Fibroblast of skin of right biceps (primary cell): ENCODE measurements at places on chromosomes 1 and 21.

- DNase-seq = peak; percentile 89
These were observed at the start of gene RGS2 for GRCh38 chr1:192808518-192809306. TSS of gene RGS2 (plus strand) at chr1:192809039. CDS start at chr1:192809072, 33 bp downstream.

DNA sequence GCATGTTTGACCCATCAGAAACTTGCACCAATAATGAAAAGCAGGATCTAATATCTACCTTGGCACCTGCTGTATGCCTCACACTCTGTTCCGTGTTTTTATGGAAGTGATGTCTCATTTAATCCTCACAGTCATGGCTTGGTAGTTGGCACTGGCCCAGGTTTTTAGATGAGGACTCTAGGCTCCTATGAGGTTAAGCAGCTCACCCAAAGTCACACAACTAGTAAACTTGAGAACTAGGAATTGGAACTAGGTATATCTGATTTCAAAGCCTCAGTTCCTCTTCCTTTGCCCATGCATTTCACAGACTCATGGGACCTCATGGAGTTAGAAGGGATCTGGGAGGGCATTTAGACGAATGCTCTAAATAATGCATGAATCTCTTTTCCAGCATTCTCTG lies 21.3 kb upstream of the TARBP1 start:
- peak; percentile 55 for DNase-seq

GRCh38 chr1:50977575-50978143 lies 7.6 kb downstream of the CDKN2C start:
- DNase-seq = peak; percentile 46

- no peak for DNase-seq
These were observed 776 bp downstream of the HLCS start for GRCh38 chr21:36965720-36966065.

GRCh38 chr1:34162852-34163766 lies 1.9 kb downstream of the CSMD2 start:
- peak; percentile 99 for DNase-seq

DNA sequence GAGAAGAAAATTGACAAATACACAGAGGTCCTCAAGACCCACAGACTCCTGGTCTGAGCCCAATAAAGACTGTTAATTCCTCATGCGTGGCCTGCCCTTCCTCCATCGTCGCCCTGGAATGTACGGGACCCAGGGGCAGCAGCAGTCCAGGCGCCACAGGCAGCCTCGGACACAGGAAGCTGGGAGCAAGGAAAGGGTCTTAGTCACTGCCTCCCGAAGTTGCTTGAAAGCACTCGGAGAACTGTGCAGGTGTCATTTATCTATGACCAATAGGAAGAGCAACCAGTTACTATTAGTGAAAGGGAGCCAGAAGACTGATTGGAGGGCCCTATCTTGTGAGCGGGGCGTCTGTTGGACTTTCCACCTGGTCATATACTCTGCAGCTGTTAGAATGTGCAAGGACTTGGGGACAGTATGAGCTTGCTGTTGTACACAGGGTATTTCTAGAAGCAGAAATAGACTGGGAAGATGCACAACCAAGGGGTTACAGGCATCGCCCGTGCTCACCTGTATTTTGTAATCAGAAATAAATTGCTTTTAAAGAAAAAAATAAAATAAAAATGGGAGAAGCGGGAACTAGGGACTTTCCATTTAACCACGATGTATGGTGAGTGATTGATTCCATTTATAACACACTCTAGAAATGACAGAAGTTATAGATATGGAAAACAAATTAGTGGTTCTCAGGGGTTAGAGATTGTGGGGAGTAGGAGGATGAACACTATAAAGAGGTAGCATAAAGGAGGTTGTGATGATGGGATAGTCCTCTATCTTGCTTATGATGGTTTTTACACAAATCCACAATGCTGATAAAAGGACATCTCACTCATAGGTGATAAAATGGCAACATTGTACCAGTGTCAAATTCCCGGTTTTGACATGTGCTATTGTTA lies 244.7 kb downstream of the MRPL39 start:
- no peak for DNase-seq

DNA sequence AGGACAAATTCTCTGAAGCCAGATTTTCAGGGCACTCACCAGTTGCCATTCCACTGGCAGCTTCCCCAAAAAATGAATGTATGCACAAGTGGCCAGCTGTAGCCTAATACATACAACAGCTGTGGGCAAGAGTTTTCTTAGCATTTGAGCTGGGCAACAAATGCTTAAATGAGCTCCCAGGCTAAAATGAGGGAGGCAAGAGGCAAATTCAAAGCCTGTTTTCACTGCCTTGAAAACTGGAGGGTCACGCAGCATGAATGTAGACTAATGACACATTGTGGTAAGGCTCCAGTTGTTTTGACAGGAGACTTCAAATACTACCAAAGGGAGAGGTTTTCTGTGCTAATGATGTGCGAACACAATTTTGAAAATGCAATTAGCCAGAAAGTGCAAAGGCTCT lies 88.2 kb downstream of the TIAM1 start:
- no peak for DNase-seq

- peak; percentile 54 for DNase-seq
These were observed 539 bp downstream of the LAMC1 start for GRCh38 chr1:183023601-183024316.

GRCh38 chr1:28111157-28111556 lies 22.7 kb upstream of the EYA3 start:
- DNase-seq = no peak

DNA sequence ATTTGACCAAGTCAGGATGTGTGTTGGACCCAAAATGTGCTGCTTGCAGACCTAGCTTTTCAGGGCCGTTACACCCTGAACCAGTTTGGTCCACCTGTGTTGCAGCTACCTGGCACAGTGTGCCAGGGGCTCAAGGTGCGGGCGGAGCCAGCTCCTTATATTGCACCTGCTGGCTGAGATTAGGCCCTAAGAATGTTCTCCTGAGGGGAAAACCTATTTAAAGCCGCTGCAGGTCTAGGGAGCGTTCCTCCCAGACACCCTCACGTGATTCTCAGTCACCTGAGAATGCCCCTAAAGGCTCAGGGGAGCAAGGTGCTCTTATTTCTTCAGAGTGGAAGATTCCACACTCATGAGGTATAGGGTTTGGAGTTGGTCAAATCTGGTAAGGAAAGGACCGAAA lies 12.0 kb downstream of the GSTM3 start:
- DNase-seq = no peak

GRCh38 chr1:112320058-112320457 lies 76.0 kb upstream of the CTTNBP2NL start:
- no peak for DNase-seq

DNA sequence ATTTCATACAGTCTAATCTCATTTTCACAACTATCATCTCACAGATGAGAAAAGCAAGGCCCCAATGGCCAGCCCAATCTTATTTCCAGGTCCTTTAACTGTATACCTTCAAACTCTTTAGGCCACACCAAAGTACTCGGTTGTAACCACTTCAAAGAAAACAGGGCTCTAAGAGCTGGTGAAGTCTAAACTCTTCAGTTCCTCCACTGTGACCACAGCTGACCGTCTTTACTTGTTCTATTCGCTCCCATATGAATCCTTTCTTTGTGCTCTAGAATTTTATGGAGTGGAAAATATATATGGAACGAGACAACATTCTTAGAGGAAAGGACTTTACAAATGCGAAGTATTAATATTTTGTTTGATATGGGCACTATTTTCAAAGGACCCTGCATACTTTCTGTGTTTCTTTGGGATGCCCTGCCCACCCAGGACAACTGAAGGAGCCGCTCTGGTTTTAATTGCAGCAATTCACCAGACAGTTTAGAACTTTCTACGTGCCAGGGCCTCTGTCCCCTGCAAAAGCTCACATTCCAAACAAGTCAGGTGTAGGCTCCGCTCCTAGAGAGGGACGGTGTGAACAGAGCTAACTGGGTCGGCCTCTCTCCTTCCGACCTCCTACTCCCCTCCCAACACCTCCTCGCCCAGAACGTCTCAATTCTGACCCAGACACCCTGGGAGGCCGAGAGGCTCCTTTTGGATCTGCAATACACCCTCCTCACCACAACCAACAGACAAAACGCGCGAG lies 15.7 kb downstream of the IER5 start:
- DNase-seq = no peak

- no peak for DNase-seq
These were observed 351.0 kb upstream of the B3GALT2 start for GRCh38 chr1:193537266-193538002.

DNA sequence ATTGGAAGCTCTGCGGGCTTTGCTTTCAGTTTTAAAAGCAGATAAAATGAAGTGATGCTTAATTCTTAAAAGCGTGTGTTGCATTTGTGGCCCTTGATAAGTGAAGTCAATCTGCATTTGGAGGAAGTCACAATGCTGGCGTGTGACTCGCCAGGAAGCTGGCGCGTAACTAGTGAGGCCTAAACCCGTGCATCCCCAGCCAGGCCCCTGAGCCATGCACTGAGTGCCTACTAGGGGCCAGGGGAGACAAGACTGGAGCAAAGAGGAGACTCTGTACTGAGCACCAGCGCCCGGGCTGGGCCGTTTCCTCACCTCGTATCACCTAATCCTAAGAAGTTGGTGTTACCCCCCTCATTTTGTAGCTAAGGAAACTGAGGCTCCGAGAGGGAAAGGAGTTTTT lies 4.6 kb upstream of the DDOST start:
- DNase-seq = no peak

- DNase-seq = no peak
These were observed 26.3 kb downstream of the PPFIA4 start for GRCh38 chr1:203052601-203053000.

GRCh38 chr21:41809891-41810596 lies 43.2 kb upstream of the RIPK4 start:
- DNase-seq = no peak

DNA sequence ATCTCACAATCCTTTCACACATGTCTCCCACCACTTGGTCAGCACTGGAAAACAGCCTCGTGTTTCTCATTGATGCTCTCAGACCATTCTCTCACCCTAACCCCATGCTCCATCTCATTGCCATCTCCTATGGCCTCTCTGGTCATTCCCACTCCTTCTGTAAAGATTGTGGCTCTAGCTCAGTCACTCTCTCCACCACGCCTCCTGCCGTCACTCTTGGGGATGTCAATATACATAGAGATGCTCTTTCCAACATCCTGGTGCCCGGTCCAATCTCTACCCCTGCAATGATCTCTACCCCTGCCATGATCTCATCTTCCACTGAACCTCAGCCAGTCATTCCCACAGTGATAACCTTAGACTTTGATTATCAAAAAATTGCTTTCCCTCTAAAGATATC lies 90.1 kb downstream of the NTPCR start:
- DNase-seq = no peak

DNA sequence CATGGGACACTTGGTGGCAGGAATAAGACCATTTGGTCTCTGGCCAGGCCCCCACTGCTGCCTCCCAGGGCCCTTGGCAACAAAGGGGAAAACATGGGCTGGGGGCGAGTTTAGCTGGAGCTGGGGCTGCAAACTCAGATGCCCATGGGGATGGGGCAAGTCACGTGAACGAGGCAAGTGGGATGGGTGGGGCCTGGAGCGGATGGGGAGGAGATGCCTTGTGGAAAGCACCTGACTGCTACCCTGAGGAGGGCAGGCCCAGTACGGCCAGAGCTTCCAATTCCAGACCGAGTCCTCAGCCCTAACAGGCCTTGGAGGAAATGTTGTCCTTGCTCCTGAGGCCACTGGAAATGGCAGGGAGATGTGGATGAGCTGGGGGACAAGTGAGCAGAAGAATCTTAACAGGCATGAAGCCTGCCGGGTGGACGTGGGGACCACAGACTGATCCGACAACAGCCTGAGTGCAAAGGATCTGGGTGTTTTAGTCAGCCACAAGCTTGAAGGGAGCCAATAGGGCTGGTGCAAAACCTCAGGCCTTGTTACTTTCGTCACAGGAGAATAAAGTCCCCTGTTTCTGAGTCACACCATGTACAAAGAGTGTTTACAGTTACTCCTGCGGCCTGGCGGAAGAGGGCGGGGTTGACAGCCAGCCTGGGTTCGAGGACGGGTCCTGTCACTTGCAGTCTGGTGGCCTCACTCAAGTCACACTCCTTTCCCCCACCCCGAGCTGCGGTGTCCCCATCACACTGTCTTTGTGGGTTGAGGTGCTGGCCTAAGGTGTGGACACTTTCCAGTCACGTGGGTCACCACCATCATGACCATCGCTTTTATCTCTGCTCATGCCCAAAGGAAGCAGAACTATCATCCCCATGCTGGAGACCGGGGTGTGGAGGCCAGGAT lies 19.1 kb downstream of the RUNX3 start:
- peak; percentile 49 for DNase-seq

- no peak for DNase-seq
These were observed 40.9 kb downstream of the CMPK1 start for GRCh38 chr1:47374501-47374900.

GRCh38 chr1:237901299-237901934 lies 10.7 kb upstream of the ZP4 start:
- no peak for DNase-seq

DNA sequence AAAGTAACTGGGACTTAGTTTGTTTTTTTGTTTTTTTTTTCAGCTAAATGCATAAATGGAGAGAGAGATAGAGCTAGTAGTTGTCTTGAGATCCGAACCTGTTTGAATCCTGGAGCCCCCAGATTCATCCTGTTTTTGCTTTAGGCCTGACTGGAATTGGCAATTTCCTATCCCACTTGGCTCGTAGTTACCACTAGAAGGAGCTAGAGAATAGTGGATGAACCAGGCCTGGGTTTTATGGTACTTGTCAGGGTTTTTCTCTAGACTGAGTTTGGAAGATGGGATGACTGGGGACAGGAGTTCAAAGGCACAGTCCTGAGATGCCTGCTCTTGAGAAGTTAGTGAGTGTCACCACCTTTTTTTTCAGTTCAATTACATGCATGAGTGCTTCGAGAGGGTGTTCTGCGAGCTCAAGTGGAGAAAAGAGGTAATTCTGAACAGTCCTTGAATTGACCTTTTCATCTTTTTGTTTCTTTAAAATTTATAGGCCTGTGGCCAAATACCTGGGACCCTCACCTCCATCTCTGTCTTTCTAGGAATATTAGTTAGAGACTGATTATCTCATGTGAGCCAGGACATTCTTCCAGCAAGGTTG lies 23.4 kb downstream of the CELF3 start:
- peak; percentile 38 for DNase-seq

DNA sequence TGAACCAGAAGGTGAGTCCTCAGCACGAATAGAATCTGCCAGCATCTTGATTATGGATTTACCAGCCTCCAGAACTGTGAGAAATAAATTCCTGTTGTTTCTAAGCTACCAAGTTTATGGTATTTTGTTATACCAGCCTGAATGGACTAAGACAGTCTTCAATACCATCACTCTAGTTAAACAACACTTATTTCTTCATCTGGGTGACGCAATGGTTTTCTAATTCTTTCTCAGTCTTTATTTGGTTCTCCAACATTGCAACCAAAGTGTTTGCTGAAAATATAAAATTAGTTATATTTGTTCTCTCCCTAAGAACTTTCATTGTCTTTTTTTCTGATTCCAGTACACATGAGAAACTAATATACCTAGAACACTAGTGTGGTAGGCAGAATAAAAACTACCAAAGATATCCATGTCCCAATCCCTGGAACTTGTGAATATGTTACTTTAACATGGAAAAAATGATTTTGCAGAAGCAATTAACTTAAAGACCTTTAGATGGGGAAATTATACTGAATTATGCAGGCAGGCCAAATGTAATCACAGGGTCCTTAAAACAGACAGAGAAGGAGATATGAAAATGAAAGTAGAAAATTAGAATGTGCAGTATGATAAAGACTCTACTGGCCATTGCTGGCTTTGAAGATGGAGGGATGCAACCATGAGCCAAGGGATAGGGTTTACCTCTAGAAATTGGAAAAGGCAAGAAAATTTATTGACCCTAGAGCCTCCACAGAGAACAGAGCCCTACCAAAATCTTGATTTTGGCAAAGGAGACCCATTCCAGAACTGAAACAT lies 1115.1 kb downstream of the PLA2G4A start:
- no peak for DNase-seq
